Uterus (tissue), 4 donors: ENCODE measurements at places on chromosomes 4 and X.

DNA sequence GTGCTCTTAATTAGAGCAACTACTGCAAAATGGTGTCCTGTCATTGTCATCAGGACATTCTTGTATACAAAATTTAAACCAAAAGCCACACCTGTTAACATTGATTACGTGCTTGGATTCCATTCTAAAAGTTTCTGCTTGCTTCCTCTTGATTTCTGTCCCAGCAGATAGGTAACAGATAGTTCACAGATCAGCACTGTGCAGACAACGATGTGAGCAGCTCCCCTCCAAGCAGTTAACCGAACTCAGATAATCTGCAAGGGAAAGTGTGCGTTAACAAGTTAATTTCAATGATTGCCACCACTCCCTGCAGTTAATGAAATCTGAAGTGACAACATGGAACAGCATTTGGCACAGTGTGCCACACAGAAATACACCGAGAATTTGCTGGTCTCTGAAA lies 54.4 kb upstream of the RELL1 start:
- no peak for DNase-seq

DNA sequence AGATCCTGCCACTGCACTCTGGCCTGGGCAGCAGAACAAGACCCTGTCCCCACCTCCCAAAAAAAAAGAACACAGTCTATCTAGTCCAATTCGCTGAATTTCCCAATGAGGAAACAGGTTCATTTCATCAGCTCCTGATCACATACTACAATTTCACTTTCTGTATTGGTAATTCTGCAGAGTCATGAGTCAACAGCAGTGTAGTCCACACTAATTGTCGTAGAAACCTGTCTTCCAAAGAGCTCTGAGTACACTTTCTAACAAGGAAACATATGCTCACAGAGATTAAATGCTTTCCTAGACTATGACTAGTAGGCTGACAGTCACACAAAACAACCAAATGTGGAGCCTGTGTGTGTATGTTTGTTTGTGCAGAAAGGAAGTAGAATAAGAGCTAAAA lies 91.9 kb downstream of the GPC4 start:
- no peak for DNase-seq

DNA sequence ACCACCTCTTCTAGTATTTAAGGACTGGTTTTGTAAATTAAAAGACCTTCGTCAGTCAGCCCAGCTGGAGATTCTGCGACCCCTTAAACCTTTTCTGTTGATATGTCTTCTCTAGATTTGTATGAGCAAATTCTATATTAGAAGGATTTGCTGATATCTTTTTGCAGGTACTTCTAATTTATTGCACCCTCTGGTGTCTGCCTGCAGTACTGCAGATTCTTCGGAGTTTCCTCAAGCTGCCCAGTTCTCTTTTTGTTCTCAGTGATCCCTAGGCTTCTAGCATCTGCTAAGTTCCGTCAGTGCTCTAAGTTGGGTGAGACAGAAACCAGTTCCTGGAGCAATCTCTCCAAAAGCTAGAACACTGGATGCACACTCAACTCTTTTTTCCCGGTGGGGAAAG lies 545.2 kb downstream of the C4orf33 start:
- peak; percentile 14 for DNase-seq

- no peak for DNase-seq
Observed at GRCh38 chr4:184313702-184314659, 96.3 kb upstream of the ENPP6 start.

GRCh38 chr4:81207828-81208227 lies 7.2 kb downstream of the PRKG2 start:
- DNase-seq = no peak

DNA sequence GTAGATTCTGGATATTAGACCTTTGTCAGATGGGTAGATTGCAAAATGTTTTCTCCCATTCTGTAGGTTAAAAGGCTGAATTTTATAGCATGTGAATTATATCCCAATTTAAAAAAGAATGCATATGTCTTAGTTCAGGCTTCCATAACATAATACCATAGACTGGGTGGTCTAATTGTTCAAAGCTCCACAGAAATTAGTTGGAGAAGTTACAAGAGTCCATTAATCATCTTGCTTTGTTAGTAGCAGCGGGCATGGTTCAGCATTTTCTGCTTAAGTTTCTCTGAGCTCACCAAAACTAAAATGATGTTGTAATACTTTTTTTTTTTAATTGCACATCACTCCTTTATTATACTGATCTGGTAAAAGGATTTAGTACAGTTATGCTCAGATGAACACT lies 1.8 kb downstream of the PGAM4 start:
- no peak for DNase-seq

- DNase-seq = no peak
Observed at GRCh38 chr4:176043838-176044588, 21.6 kb upstream of the WDR17 start.

- DNase-seq = no peak
Observed at GRCh38 chr4:73404042-73404441, at the start of gene ALB. Gene ALB (plus strand): TSS chr4:73404287. CDS start chr4:73404328, 41 bp downstream.

DNA sequence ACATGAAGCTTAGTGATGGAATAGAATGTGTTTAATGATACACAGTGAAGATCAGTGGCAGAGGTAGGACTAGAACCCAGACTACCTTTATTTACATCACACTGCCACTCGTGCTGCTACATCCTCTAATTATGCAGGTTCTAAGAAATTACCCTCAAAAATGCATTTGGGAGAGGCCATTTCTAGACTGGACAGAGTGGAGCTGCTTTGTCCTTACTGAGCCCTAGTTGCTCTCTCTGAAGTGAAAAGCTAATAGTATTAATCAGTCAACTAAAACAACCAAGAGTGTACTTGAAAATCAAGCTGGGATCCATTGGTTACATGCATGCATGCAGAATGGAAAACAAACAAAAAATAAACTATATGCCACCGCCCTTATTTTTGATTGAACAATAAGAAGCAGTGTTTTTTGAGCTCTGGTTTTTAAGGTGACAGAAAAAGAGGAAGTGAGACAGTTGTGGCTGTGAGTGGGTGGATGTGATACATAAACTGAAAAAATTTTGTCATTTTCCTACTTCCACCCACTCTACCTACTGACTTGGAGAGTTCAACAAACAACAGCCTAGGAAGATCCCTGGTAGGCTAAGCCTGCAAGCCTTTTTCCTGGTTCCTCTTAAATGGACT lies 6.8 kb upstream of the VSIG4 start:
- DNase-seq = no peak

- DNase-seq = no peak
Observed at GRCh38 chrX:98405376-98405775, 1521.7 kb downstream of the RPA4 start.
